K562 (cell line): ENCODE measurements at places on chromosomes 11 and 22. TPM values are rescaled to one million over a fixed set of nuclear protein-coding genes. Genes with fewer than 3 reads are reported as not detected.

DNA sequence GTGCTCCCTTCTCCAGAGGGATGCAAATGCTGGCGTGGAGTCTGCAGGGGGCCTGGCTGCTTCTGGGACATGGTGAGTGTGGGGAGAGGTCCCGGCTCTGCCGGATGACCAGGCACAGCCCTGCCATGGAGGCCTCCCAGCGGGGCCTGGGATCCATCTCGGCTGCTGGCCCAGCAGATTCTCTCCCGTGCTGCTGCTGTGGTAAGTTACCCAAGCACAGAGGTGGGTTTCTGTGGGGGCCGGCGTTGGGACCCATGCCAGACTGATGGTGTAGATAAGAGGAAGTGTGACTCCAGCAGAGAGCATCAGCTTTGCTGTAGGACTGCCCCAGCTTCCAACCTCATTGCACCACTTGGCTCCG lies 147.5 kb upstream of the B3GAT1 start:
- peaks cover 40% of the 10 kb centered on the region for H3K27me3 ChIP-seq
- H3K27ac ChIP-seq = no peak overlapping the region
- no peak for DNase-seq
- H3K4me1 ChIP-seq = no peaks in the 10 kb centered on the region
- H3K4me3 ChIP-seq = no peak overlapping the region
- H3K36me3 ChIP-seq = no peaks in the 10 kb centered on the region

DNA sequence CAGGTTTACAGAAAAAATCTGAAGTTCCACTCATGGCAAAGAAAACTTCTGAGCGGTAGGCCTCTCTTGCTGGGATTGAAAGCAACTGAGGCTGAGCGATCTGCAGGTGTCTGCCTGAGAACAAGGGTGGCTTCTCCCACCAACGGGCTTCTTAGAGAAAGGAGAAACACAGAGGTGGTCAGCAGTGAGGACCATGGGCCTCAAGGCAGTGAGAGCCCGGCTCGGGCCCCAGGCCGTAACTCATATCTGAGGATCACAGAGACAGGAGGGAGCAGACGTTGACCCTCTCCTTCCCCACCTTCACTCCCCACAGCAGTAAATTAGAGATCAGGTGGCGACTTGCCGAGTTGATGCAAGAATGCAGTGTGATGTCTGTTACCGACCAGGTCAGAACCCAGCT lies 50.9 kb upstream of the RTL6 start:
- H3K4me3 ChIP-seq = no peak overlapping the region
- DNase-seq = no peak
- no peaks in the 10 kb centered on the region for H3K36me3 ChIP-seq

- no peak overlapping the region for H3K4me3 ChIP-seq
- DNase-seq = no peak
- no peaks in the 10 kb centered on the region for H3K4me1 ChIP-seq
- H3K27ac ChIP-seq = no peak overlapping the region
- peaks cover 55% of the 10 kb centered on the region for H3K27me3 ChIP-seq
- no peaks in the 10 kb centered on the region for H3K36me3 ChIP-seq
Observed at GRCh38 chr11:123594188-123594901, 60.1 kb downstream of the SCN3B start.

GRCh38 chr11:8066036-8066910 lies 14.7 kb upstream of the TUB start:
- DNase-seq = no peak
- no peak overlapping the region for H3K4me3 ChIP-seq
- peaks cover 9% of the 10 kb centered on the region; the same call in 1 of the 2 replicates for H3K4me1 ChIP-seq
- peaks cover 72% of the 10 kb centered on the region for H3K27me3 ChIP-seq

GRCh38 chr11:86447763-86448480 lies 73.2 kb downstream of the CCDC81 start:
- no peaks in the 10 kb centered on the region for H3K36me3 ChIP-seq
- DNase-seq = no peak
- H3K4me1 ChIP-seq = no peaks in the 10 kb centered on the region

DNA sequence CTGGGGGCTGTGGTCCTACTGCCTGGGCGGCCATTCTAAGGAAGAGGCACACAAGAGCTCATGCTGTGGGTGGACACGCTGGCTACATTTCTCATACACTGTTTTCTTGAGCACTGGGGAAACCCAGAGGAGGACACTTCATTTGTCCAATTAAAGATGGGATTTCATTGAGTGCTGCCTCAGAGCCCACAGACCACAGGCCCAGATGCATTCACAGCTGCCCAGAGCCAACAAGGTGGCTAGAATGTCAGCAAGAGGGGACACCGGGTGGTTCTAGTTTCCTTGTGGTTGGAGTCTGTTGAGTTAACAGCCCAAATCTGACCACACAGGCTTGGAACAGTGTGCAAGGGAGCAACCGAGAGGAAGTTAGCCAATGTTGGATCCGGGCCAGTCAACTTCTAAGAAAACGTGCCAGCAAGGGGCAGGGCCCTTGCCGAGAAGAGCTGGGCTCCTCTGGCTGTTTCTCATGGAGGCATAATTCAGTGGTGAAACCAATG lies 35.0 kb upstream of the SORL1 start:
- no peaks in the 10 kb centered on the region; the same call in 1 of the 2 replicates for H3K4me1 ChIP-seq
- H3K27me3 ChIP-seq = no peaks in the 10 kb centered on the region
- no peak overlapping the region for H3K27ac ChIP-seq
- DNase-seq = no peak
- no peaks in the 10 kb centered on the region for H3K36me3 ChIP-seq

GRCh38 chr11:61776561-61777075 lies 15.8 kb downstream of the TMEM258 start:
- H3K36me3 ChIP-seq = peaks cover 22% of the 10 kb centered on the region; the same call in 2 of the 3 replicates
- no peak overlapping the region for H3K27ac ChIP-seq
- no peaks in the 10 kb centered on the region for H3K27me3 ChIP-seq
- DNase-seq = peak; percentile 84
- H3K4me3 ChIP-seq = no peak overlapping the region

Gene NAALADL1
- polyA plus RNA-seq = 0.07 and 0.72 TPM in 2 replicates

DNA sequence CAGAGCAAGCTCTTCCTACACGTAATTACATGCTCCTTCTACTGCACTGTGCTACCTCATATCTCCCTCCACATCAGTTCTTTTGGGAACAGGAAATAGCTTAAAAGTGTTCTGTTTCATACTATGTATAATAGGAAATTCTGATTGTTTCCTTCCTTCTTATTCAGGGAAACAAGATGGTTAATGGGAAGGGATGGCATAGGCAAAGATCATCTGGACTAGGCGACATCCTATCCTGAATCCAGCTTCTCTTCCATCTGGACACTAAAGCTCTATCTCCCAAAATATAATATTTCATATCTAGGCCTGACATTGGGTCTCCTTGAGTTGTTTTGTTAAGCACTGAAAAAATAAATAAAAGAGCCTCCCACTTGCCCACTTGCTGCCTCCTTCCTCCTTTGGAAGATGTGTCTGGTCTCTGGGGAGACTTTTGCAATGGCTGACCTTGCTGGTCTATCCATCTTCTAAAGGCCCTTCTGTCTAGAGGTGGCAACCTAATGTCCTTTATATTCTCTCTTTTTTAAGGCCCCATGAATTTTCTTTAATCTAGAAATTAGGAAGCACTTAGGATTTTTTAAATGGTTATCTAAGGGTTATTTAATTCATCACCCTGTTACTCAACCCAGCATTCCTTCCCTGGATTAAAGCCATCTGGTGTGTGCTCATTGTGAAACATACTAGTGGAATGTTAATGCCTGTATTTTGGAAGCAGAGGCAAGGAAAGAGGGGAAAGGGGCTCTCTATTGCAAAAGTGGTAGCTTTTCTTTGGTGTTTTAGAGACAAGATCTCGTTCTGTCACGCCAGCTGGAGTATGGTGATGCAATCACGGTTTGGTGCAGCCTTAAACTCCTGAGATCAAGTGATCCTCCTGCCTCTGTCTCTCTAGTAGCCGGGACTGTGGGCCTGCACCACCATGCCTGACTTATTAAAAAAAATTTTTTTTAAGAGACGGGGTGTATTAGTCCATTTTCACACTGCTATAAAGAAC lies 20.6 kb downstream of the CLMP start:
- H3K4me1 ChIP-seq = no peaks in the 10 kb centered on the region
- no peak for DNase-seq

GRCh38 chr22:35894464-35894878 lies 134.2 kb downstream of the RBFOX2 start:
- H3K36me3 ChIP-seq = no peaks in the 10 kb centered on the region
- H3K27ac ChIP-seq = no peak overlapping the region
- peaks cover 8% of the 10 kb centered on the region; the same call in 2 of the 3 replicates for H3K4me1 ChIP-seq
- H3K4me3 ChIP-seq = no peak overlapping the region
- no peak for DNase-seq

GRCh38 chr11:115219376-115219775 lies 284.8 kb downstream of the CADM1 start:
- no peak for DNase-seq
- no peak overlapping the region for H3K27ac ChIP-seq
- H3K36me3 ChIP-seq = no peaks in the 10 kb centered on the region
- H3K27me3 ChIP-seq = no peaks in the 10 kb centered on the region
- no peak overlapping the region for H3K4me3 ChIP-seq

DNA sequence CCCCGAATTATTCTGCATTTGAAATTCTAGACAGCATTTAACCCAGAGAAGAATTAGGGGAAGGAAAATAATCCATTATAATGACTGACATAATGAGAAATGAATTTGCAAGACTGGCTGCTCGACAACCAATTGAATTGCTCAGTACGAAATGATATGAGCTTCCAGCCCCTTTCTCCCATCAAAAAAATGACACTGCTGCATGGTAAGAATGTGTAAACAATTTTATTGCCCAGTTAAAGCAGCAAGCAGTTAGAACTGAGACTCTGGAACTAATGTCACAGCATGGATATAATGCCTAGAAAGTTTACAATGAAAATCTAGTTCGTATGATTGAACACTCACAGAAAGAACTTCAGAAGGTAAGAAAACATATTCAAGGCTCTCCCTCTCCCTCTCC lies 24.7 kb upstream of the PCF11 start:
- H3K4me3 ChIP-seq = no peak overlapping the region
- no peak overlapping the region for H3K27ac ChIP-seq
- no peaks in the 10 kb centered on the region for H3K27me3 ChIP-seq
- no peaks in the 10 kb centered on the region for H3K36me3 ChIP-seq
- 0 out of 3 replicates have a peak, but pooled peaks cover 5% of the 10 kb centered on the region for H3K4me1 ChIP-seq

Gene MAJIN
- polyA plus RNA-seq = 0.17 and 0.30 TPM in 2 replicates

Gene OR51B5
- 111 and 113 TPM in 2 replicates for polyA plus RNA-seq

Gene MMP27
- not detected in 2 replicates for polyA plus RNA-seq

DNA sequence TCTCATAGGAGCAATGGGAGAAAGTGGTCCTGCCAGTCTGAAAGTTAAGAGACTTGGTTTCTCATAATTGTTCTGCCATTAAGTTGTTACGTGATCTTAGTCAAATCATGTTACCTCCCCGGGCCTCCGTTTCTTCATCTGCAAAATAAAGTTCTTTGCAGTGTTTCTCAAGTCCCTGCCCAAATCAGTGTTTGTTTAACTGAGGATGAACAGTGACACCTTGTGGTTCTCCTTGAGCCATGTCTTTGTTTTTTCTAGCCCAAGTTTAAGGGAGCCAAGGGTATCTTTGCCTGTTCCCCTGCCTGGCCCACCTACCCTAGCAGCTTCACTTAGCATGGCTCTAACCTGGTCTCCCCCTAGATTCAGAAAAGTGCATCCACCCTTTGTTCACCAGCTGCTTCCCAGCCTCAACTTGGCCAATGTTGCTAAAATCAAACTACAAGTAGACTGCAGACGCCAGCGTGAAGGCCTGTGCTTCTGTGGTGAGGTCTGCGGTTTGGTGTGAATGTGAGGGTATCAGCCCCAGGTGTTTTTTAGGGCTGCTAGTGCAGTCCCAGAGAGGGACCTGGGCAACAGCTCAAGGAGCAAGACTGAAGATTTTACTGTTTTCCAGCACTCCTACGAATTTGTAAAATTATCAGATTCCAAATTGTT lies 35.5 kb downstream of the FZD4 start:
- H3K27me3 ChIP-seq = no peaks in the 10 kb centered on the region
- H3K36me3 ChIP-seq = no peaks in the 10 kb centered on the region
- H3K27ac ChIP-seq = no peak overlapping the region
- DNase-seq = peak; percentile 39
- no peak overlapping the region for H3K4me3 ChIP-seq

DNA sequence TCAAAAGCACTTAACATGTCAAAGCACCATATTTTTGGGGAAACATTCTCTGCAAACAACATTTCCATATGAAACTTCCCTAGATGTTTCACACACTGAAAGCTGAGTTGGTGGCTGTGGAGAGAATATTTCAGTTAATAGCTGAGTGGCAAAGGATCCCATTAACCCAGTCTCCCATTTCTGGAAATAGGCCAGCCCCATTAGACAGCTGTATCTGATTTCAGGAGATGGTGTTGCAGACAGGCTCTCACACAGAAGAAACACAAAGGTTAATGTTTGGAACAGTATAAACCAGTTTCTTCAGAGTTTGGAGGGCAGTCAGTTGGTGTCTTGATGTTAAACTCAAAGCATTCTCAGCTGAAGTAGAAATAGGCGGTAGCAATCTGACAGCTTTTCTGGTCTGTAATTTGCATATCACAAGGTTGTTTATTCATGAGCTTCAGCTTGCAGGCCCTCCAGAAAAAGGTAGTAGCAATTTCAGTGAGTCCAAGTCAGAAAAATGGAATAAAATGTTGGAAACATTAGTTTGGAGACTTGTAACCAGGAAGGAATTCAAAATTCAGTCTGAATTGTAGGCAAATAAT lies 15.5 kb upstream of the ZBTB44 start:
- DNase-seq = no peak
- H3K27ac ChIP-seq = no peak overlapping the region
- H3K4me3 ChIP-seq = no peak overlapping the region
- H3K27me3 ChIP-seq = peaks cover 4% of the 10 kb centered on the region; the same call in 1 of the 3 replicates
- no peaks in the 10 kb centered on the region for H3K36me3 ChIP-seq

GRCh38 chr11:41377709-41378394 lies 81.6 kb downstream of the LRRC4C start:
- no peaks in the 10 kb centered on the region for H3K27me3 ChIP-seq
- H3K4me1 ChIP-seq = no peaks in the 10 kb centered on the region
- no peak overlapping the region for H3K4me3 ChIP-seq
- no peak overlapping the region for H3K27ac ChIP-seq
- H3K36me3 ChIP-seq = no peaks in the 10 kb centered on the region
- no peak for DNase-seq

DNA sequence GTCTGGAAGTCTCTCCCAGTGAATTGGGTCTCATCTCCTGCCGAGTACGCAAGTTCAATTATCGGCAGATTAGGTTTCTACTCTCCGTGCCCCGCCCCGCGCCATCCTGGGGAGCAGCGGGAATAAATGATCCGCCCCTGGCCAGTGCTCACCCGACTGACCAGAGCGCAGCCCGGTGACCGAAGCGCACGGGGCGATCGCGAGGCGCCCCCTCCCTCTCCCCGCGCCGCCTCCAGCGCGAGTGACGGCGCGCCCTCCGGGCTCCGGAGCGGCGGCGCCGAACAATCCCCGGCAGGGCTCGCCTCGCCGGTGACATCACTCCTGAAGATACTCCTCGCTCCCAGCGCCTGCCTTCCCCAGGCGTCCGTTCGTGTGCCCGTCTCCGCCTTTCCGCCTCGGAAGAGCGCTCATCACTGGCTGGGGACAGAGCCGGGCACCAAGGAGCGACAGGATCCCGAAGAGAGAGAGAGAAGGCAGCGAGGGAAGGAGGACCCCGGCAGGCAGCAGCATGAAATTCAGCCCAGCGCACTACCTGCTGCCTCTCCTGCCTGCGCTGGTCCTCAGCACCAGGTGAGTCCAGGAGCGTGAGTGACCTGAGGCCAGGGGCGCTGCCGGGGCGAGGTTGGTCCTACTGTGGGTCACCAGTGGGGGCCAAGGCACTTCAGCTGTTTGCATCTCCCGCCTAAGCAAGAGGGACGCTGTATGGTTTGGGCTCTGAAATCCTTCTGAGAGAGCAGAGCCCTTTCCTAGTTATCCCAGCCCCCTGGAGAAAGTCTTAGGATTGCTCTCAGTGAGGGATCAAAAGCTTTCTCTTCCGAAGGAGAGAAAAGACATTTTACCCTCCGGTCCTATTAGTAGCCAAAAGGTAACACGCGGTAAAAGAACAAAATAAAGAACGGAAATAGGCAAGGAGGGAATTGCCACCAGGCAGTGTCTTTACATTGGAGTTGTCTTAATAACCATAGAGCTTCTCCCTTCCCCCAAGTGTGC lies at the start of gene LUZP2:
LUZP2 (plus strand) TSS at position 318 of the 990 bp plus-strand sequence.
- no peak within 1 kb of the TSS for H3K27ac ChIP-seq
- no peaks in the 10 kb centered on the region for H3K27me3 ChIP-seq
- H3K36me3 ChIP-seq = no peaks in the 10 kb centered on the region

Gene OR52I1
- polyA plus RNA-seq = not detected in 2 replicates
